ENCODE measurements at places on chromosomes 11 and 22.

DNA sequence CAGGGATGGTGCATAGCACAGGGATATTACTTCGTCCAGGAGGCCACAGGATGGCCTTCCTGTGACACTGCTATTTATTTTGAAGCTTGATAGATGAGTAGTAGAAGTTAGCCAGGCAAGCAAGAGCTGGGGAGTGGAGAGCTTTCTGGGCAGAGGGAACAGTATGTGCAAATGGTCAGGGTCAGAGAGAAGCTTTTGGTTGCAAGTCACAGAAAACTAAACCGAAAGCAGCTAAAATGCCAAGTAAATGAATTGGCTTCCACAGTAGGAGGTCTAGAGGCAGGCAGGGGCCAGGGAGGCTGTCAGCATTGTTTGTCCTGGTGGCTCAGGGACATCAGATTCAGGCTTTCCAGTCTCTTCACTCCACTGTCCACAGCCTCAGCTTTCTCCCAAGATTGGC, 247.5 kb downstream of the GRIK4 start:
- no peak for DNase-seq

DNA sequence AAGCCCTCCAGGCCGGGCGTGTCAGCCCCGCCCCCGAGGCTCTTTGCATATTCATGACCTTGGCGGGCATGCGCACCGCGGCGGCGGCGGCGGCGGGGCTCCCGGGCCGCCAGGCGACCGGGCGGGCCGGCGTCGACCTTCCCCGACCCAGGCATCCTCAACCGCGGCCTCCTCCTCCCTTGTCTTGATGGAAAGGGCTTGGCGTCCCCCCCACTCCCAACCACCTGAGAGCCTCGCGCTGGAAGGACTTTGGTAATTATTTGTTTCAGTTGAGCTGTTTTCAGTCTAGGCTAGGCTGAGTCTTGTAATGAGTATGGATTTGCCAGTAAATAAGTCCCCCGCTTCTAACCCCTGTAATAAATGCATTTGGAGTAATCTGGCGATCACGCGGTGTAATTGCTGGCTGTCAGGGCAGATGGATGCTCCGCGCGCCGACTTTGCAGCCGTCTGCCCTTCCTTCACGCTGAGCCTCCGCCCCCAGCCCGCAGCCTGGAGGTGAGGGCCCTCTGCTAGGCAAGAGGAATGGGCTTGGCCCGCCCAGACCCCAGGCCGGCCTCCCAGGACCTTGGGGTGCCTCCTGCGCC, 25.2 kb downstream of the FLRT1 start:
- peak; percentile 91 for DNase-seq

DNA sequence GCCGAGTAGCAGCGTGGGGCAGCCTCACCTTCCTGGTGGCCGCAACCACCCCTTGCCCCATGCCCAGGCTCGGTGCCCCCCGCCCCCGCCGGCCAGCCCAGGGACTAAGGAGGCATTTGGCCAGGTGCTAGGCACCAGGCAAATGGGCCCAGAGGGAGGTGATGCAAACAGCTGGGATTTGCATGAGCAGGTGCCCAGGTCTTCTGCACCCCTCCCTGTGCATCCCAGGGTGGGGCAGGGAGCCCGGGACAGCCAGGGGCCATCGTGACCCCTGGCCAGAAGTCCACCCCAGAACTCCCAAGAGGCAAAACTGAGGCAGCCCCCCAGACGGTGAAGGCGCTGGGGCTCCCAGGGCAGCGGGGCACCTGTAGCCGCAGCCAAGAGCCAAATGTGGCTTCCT, 18.1 kb downstream of the TRPM5 start:
- DNase-seq: no peak

GRCh38 chr11:61587951-61588727, 7.3 kb upstream of the SYT7 start:
- peak; percentile 72 for DNase-seq

GRCh38 chr22:48417225-48418070, 1410.2 kb downstream of the BRD1 start:
- DNase-seq: no peak

DNA sequence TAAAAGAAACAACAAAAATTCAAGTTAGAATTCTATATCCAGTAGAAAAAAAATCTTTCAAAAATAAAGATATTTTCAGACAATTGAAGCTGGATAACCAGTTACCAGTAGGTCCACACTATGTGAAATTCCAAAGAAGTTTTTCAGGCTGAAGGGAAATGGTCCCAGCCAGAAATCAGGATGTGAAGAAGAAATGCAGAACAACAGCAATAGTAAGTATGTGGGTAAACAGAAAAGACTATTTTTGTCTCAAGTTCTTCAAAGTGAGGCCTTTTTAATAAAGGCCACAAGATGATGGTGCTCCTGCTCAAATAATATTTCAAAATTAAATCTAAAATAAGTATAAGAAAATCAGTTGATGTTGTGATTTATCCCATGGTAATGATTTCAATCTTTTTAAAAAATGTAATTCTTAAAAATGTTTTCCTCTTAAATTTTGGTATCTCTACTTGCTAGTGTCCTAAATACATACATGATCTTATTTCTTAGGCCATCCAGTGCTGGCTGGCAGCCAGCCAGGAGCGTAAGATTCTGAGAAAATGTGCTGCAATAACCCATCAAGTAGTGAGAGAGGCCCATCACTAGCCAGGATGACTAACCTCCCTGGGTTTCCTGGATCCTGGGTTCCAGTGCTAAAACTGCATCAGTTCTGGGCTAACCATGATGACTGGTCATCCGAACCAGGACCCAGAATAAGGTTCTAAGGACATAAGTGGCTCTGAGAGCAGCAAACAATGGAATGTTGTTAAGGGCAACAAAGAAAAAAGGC, 15.6 kb upstream of the UCP3 start:
- no peak for DNase-seq

DNA sequence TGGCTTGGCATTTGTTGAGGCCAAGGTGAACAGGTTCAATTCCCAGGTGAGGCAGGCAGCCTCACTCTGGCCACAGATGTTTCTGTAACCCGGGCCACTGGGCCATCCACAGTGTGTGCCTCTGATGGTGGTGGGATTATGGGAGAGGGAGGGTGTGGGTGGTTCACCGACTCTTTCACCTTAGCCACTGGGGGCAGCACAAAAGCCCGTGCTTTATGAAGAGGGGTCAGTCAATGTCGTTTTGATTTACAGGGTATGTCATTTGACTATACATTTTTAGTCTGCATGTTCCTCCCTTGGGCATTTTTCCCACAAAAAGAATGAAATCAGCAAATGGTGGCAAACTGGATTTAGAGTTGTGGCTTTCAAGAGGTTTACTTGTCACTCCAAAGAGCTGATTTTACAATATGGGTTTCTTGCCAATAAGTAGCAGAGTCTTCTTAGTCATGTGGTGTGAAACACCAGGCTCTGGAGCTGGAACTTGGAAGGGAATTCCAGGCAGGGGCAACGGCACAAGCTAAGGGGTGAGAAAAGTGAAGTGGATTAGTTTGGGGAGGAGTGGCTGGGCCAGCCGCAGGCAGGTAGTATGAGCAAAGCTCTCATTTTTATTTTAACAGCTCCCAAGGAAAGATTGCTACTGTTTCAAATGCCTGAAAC, 217.8 kb upstream of the ZBED5 start:
- peak; percentile 17 for DNase-seq

- DNase-seq: no peak
Measured at GRCh38 chr11:12516387-12517105, 139.2 kb downstream of the PARVA start.

DNA sequence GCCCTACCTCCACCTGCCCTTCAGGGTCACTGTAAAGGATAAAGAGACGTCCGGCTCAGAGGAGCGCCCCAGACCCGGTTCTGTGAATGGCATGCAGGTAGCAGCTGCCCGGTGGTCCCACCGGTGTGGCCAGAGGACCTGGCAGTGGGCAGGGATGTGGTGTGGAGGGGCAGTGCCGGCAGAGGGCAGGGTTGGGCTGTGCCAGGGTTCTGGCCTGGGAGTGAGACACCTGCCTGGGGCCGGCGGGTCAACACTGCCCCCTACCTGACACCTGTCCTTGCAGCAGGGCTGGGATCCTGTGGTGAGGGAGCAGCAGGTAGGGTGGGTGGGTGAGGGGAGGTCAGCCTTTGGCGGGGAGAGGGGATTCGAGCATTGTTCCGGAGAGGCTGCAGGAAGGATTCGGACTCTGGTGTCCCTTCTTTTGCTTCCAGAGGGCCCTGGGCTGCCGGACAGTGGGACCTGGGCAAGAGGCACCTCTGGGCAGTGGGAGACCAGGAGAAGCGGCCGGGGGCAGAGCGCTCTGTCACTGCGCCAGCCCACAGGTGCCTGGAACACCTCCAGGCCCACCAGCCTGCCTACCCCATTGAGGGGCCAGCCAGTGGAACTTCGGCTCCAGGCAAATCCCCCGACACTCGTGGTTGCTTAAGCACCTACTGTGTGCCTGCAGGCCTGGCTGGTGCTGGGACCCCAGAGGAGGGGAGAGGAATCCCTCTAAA, 1.6 kb upstream of the PHLDA2 start:
- DNase-seq: peak; percentile 53

- DNase-seq: no peak
Measured at GRCh38 chr11:117940736-117941135, 11.5 kb upstream of the TMPRSS13 start.

- DNase-seq: peak; percentile 71
Measured at GRCh38 chr11:250740-251299, 14.0 kb downstream of the PSMD13 start.

- DNase-seq: no peak
Measured at GRCh38 chr11:119742263-119742861, 13.4 kb upstream of the NECTIN1 start.

- DNase-seq: no peak
Measured at GRCh38 chr11:33667819-33668467, 32.7 kb downstream of the C11orf91 start.

DNA sequence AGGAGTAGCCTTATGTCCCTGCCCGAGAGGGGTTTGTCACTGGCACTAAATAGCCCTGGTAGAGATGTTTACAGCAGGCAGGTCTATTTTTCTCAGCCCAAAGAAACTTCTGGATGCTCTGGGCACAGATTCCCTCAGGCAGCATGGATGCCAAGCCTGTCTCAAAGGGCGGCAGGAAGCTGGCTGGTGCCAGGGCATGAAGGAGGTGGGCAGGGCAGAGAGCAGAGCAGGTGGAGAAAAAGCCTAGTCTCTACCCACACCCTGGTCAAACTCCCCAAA, 4.1 kb upstream of the GAS2L1 start:
- DNase-seq: no peak

DNA sequence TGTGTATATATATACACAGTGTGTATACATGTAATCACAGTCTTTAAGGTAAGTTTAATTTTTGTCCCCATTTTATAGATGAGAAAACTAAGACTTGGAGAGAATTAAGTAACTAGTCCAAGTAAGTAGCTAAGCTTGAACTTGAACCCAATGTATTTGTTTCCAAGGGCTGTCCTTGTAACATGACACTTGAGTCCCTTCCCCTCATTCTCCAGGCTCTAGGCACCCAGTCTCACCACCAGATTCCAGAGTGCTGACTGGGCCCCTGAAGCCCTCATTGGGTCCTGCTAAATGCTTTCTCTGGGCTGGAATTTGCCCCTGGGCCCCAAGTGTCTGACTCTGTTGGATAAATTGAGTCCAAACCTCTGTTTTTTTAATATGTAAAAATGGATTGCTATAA, 45.5 kb downstream of the ADM start:
- no peak for DNase-seq

DNA sequence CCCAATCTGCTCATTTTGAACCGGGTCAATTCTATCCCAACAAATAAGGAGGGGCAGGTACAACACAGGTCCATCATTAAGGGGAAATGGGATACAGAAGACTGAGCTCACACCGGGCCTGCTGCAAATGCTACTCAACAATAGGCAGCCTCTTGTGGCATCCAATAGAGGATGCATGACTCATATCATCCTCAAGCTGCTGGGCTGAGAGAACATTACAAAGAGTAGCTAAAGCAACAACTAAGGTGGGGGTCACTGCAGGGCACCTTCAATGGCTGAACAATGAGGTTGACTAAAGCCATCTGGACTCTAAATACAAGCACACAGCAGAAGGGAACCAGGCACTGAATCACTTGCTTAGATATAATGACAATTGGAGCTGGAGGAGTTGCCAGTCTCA, 130.1 kb upstream of the SYN3 start:
- no peak for DNase-seq

GRCh38 chr11:72735495-72736027, 16.6 kb downstream of the ARAP1 start:
- DNase-seq: peak; percentile 35

GRCh38 chr11:101600924-101601323, 17.1 kb upstream of the TRPC6 start:
- no peak for DNase-seq

- DNase-seq: no peak
Measured at GRCh38 chr11:103963648-103964047, 72.8 kb upstream of the DDI1 start.

DNA sequence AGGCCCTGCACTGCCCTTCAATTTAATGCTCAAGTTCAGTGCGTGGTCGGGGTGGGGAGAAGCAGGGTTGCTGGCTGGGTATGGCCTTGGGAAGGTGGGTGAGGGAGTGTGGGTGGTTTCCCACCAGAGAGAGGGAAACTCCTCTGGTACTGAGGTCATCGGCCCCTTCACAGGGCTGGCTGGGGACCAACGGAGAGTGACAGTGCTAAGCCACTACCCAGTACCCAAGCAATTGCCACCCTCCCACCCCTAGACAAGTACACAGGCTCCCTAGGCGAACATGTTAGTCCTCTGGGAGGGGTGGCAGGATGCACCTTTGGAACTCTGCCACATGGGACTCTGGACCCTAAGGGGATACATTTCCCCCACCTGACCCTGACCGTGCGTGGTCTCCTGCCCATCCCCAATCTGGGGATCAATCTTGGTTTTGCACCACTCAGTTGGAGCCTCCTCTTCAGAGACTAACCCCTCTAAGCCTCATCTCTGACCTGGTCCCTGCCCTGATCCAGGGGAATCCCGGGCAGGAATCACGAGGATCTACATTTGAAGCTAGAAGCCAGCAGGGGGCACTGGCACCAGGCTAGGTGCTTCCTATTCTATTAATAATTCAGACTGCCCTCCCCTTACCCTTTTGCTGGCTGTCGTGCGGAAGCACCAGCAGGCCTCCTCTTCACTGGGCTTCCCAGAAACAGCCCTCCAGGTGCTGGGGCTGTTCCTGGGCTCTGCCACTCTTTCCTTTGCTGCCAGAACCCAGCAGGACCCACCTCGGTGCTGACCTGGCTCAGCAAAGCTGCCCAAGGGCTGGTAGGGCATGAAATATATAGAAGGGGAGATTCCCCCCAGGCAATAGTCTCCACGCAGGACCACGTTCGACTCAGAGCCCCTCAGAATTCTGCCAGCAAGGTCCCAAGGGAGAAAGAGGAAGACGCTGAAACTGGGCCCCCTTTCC, 377.7 kb downstream of the TENM4 start:
- DNase-seq: peak; percentile 48

GRCh38 chr11:86115542-86116385, 46.9 kb upstream of the PICALM start:
- no peak for DNase-seq

DNA sequence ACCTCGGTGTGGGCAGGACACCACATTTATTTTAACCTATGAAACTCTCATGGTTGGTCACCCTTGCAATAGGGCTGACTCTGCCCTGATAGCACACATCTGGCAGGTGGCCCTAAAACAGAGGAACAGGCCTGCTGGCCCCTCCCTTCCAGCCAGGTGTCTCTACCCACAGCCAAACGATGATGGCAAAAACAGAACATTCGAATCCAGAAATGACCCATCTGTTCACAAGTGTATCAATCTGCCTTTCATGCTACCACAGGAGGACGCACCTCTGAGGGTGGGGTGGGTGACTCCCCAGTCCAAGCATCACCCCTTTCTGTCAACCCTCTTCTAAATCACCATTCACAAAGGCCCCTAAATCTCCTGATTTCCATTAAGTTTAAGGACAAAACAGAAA, 118.1 kb downstream of the ETS1 start:
- no peak for DNase-seq
